ENCODE measurements at places on chromosomes 7 and 10. TPM values are rescaled to one million over a fixed set of nuclear protein-coding genes. Genes with fewer than 3 reads are reported as not detected.

The CALML5 gene
- not detected for total RNA-seq

- no peaks in the 10 kb centered on the region for H3K27me3 ChIP-seq
- H3K36me3 ChIP-seq, result peaks cover 3% of the 10 kb centered on the region
- peaks cover 17% of the 10 kb centered on the region for H3K4me1 ChIP-seq
- no peak overlapping the region for H3K4me3 ChIP-seq
- DNase-seq, result no peak
Observed at GRCh38 chr10:50613150-50613549, 10.6 kb downstream of the SGMS1 start.

DNA sequence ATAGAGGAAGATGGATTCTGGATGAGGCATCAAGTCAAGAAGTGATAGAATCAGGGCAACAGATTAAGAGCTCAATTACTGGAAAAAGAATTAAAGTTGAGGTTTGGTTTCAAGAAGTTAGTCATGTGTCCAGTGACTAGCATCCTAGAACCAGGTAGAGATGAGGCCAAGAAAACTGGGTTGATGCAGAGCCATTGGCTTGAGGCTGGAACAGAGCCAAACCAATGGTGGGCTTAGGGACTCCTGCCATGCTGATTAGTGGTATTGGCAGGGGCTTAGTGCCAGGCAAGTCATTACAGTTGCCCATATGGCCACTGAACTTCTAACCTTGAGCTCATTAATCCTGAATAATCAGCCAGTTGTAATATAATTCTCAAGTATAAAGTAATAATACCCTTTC, 18.5 kb downstream of the ZNF277 start:
- DNase-seq, result no peak
- no peak overlapping the region for H3K27ac ChIP-seq
- no peak overlapping the region for H3K4me3 ChIP-seq
- no peaks in the 10 kb centered on the region for H3K27me3 ChIP-seq
- H3K36me3 ChIP-seq, result peaks cover 19% of the 10 kb centered on the region

DNA sequence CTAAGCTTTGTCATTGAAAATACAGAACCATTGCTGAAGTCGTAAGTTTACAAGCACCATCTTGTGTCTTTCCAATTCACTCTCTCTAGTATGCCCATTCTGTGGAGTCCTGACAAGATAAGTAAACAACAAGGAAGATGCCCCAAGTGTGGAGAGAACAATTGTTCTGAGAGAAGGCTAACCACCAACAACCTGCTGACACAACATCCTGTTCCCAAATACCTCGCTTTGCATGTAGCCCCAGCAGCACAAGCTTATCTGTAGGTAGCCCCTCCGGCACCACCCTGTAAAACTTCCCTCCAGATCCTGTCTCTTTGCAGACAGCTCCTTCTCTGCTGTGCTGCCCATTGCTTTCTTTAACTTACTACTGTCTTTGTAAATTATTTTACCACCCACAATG, 233.3 kb upstream of the AOAH start:
- H3K27ac ChIP-seq, result no peak overlapping the region
- H3K27me3 ChIP-seq, result no peaks in the 10 kb centered on the region
- H3K36me3 ChIP-seq, result peaks cover 27% of the 10 kb centered on the region
- no peak overlapping the region for H3K4me3 ChIP-seq
- H3K4me1 ChIP-seq, result peaks cover 3% of the 10 kb centered on the region

DNA sequence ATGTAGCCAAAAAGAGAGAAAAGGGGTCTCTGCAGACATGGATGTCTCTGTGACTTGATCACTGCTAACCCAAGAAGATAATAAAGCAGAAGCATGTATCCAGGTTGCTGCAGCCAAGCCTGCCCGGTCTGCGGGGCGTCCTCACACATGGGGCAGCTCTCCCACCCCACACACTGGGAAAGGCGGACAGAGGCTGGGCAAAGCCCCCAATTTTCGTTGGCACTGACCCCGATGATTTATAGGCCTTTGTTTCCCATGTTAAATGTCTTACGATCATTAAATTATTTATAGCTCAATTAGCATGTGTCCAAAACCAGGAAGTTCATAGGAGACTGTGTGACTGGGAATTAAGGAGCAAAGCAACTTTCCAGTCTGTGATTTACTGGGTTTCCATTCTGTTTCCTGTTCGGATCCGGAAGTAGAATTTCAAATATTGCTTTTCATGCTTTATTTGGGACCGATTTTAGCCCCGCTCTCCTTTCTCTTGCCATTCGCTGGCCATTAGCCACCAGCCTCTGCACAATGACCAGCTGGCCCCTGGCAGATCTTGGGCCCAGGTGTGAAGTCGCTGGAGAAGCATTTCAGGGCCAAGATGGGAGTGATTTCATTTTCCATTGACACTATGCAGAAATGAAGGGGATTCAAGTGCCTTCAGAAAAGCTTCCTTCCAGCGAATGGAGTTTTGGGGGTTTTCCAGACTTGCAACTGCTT, 91.6 kb downstream of the EGFR start:
- H3K27ac ChIP-seq, result no peak overlapping the region
- H3K4me3 ChIP-seq, result no peak overlapping the region
- no peaks in the 10 kb centered on the region for H3K4me1 ChIP-seq

- DNase-seq, result no peak
- peaks cover 3% of the 10 kb centered on the region for H3K36me3 ChIP-seq
- peaks cover 50% of the 10 kb centered on the region for H3K27me3 ChIP-seq
- no peak overlapping the region for H3K27ac ChIP-seq
Observed at GRCh38 chr7:148626828-148627227, 36.3 kb downstream of the C7orf33 start.

DNA sequence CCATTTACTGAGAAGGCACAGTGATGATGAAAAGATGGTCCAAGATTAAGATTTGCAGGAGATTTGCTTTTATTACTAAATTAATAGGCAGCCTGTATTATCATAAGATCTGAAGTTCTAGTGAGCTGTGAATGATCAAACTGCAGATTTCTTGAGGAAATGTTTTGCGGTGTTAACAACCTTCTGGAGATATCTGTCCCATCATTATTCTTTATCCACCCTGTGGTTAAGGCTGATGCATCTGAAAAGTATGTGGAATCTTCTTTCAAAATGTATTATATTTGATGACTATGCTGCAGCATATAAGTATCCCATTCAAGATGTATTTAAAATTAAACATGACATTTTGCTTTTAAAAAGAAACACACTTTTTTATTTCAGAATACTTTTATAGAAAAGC, 150.3 kb downstream of the POLR1F start:
- no peaks in the 10 kb centered on the region for H3K27me3 ChIP-seq
- no peaks in the 10 kb centered on the region for H3K4me1 ChIP-seq
- no peak overlapping the region for H3K27ac ChIP-seq
- H3K4me3 ChIP-seq, result no peak overlapping the region
- DNase-seq, result no peak

All from activated naive CD8-positive, alpha-beta T cell treated with anti-CD3 and anti-CD28 coated beads, Interleukin-2, amount 10 ng/mL, durations not matched to agents 7 days and 5 days (primary cell).